ENCODE measurements at places on chromosomes 2 and 18.

DNA sequence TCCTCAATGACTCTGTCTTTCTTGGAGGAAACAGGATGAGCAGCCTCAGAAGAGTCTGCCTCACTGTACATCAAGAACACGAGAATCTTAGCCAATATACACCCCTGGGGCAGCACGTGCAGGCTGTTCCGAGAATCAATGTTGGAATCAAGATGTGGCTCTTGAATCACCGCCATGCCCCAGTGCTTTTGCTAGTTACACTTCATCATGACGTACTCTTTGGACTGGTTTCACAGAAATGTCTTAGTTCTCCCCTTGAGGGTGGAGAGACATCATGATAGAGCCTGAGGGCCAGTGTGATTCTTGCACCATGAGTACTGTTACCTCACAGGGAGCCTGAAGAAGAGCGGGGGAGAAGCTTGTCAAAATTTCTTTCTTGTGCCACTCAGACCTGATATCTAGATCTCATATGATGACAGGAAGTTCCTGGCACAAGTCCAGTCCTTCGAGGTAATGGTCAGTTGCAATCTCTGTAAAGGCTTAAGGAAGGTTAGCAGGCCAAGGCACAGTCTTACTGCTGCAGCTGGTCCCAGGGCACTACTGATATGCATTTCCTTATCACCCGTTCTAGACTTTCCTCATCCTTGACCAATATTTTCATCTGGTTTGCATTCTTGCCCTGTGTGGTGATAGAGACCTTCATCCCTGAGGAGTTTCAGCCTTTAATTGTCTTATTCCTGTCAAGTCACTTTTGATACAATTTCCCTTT, 28.2 kb upstream of the STAT4 start:
- peak; percentile 84 for DNase-seq

DNA sequence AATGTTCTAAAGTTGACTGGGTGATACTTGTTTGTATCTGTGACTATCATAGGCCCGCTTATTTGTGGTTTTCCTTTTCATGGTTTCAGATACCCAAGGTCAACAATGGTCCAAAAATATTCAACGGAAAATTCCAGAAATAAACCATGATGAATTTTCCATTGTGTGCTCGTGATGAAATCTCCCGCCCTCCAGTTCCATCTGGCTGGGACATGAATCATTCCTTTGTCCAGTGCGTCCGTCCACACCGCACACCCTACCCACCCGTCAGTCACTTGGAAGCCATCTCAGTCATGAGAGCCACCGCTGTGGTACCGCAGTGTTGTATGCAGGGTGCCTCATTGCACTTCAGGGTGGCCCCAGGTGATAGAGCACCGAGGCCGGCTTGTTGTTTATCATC, 268.2 kb upstream of the PXDN start:
- DNase-seq, result no peak

GRCh38 chr18:71352618-71353017, 1063.8 kb downstream of the SOCS6 start:
- no peak for DNase-seq

DNA sequence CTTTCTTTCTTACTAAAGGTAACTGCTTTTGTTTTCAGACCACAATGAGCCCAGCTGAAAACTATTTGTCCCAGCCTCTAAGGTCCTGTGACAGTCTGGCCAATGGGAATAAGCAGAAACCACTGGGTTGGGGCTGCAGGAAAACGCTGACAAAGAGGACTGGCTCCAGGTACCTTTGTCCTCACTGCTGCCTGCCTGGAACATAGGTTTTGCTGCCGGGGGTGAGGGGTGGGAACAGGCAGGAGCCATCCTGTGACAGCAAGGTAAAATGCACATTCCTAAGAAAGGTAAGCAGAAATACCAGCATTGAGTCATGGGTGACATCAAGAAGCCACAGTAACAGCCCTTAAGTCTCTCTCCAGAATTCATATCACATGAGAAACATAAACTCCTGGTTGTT, 21.6 kb downstream of the PTPN2 start:
- DNase-seq, result no peak

- DNase-seq, result peak; percentile 50
Measured at GRCh38 chr2:120346667-120347358, 877 bp downstream of the INHBB start.

- DNase-seq, result no peak
Measured at GRCh38 chr2:71581026-71581425, 127.7 kb downstream of the DYSF start.

GRCh38 chr2:160499865-160500264, 6.3 kb upstream of the RBMS1 start:
- DNase-seq, result no peak

GRCh38 chr2:159230145-159230877, 56.2 kb downstream of the WDSUB1 start:
- no peak for DNase-seq

DNA sequence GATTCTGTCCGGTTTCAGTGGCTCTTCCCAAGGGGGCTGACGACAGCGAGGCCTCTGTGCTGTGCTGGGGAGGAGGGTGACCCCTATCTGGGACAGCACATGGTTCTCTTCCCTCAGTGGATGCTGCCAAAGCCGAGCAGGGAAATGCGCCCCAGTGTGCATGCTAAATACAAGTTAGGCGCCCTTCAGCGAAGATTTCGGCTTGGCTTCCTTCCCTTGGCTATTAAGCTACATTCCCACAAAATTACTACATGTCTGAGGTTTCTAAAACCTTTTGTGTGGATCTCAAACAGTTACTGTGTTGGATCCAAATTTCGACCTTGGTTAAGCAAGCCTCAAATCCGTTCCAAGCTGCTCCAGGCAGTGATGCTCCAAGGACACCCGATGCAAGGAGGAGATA, 440.3 kb downstream of the NRXN1 start:
- DNase-seq, result no peak

- no peak for DNase-seq
Measured at GRCh38 chr2:185202381-185202780, 536.2 kb upstream of the FSIP2 start.

DNA sequence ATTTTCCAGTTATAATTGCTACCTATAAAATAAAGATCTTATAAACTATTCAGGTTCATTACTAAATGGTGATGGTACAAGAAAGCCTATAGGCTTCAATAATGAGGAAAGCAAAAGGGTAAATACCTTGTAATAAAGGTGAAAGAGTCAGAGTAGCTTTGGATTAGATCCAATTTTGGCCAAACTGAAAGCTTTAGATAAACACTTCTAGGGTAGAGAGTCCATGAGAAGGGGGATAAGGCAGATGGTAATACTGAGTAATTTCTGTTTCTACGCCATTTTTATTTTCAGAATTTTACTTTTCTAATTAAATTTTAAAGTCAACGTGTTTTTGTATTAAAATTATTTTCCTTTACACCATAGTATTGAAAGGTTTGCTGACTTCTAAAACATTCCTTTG, 9.4 kb downstream of the CASP8 start:
- DNase-seq, result no peak

DNA sequence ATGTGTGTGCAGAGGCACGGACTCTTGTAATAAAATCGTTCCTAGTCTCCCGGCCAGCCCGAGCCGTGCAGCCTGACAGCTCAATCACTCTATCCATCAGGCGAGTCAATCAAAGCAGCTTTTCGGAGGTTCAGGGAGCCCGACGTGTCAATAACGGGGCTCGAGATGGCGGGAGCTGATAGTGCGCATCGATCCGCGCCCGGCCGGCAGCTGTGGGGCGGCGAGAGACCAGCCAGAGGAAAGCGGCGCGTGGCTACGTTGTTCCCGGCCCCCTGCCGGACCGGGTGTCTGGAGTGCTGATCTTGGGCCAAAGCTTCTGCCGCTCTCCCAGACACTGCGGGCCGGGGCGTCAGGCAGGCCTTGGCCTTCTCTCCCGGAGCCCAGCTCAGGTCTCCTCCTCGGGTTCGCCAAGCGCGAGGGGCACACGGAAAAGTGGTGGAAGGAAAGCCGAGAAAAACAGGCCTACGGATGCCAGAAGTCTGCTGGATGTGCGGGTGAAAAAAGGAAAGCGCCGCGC, 2.4 kb downstream of the EN1 start:
- no peak for DNase-seq

DNA sequence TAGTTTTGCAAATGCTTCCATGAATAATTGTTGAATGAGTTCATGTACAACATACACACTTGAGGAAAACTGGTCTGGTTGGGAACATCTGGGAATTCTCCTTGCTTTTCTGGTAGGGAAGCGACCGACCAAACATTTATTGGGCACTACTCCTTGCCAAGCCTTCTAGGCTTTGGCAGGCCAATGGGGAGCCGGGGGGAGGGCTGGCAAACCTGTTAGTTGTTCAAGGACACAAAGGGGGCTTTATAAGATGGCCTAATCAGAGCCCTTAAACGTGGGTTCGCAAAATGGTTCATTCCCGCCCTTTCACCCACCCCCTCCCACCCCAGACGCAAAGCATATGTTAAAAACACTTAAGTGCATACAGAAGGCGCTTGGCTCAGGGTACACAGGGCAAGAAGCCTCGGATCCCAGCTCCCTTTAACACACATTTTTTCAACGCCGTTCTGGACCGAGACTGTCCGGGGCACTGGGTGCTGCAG, 844 bp upstream of the VSNL1 start:
- DNase-seq, result peak; percentile 23

DNA sequence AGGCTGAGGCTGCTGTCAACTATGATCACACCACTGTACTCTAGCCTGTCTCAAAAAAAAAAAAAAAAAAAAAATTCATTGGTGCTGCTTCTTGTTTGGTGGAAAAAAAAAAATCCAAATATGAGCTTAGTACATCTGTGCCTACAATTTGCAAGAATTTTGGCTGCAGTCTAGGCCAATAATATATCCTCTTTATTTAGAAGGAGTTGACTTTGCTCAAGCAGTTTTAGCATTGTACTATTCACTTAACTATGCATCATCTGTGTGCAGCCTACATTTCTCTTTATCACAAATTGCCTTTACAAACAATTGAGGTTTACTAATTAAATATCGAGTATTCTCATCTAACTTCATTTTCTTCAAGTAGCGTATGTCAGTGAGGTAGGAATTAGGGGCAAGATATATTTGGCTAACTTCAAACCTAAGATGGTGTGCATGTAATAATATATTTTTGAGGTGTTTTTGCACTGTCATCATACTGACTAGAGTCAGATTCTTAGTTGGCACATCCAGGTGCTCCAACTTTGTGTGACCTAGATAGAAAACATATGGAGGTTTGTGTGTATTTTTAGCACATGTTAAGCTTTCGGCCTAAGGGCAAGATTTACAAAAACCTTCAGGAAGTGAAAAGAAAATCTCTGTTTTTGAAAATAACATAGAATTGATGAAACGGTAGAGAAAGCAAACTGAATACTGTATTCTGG, 51.8 kb downstream of the PMS1 start:
- no peak for DNase-seq

GRCh38 chr2:10568736-10569432, 120.8 kb upstream of the ODC1 start:
- no peak for DNase-seq

DNA sequence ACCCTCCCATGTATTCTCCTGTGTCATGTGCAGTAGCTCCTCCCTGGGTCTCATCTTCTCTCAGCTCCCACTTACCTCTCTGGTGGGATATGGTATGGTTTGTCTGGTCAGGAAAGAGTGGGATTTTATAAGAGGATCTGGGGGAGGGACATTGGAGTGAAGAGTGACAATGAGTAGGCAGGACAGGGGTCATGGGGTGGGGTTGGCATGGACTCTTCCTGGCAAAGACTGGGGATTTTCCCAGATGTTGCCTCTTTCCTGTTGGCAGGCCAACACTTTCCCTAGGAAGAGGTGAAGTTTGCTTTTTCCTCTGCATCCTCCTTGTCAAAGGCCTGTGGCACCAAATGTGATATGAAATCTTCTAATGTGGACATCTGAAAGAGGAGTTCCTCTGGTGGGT, at the start of gene REG3A:
TSS of gene REG3A (minus strand) at position 101 of the 400 bp plus-strand sequence. CDS start 348 bp downstream, outside the sequence.
- DNase-seq, result no peak

- DNase-seq, result no peak
Measured at GRCh38 chr2:236892721-236893120, 193.0 kb upstream of the COPS8 start.

- DNase-seq, result no peak
Measured at GRCh38 chr2:215082446-215082845, 56.0 kb downstream of the ABCA12 start.

DNA sequence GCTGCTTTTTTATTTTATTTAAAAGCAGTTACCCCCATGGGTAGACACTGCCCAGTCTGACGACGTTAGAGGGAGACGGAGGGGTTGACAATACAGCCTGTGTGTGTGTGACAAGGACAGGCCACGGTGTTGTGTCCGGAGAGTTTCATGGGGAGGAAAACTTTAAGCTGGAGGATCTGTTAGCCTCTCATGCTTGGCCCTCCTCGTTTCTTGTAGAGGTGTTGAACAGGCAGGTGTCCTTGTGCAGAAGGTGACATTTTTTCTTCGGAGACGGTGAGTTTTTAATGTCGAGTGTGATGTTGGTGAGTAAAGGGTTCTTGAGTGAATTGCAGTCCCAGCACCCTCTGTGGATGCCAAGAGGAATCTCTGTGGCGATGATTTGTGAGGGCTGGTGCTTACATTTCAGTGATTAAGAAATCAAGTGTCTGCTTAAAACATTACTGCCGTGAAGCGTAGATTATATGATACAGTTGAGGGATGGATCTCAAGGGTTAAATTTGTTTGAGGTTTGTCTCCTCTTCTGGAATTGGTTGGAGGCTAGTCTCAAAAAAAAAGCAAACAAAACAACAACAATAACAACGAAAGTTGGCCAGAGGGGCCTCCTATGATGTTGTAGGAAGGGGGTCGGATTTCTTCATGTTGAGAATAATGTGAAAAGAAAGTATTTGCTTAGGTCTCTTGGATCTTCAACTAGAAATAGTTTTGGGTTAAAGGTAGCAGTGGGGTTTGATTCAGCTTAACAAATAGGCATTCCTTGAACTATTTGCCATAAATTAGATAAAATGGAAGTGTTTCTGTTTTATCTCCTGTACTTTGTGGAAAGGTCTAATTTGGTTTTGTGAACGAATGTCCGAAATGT, 1.6 kb downstream of the NCOA1 start:
- DNase-seq, result no peak

DNA sequence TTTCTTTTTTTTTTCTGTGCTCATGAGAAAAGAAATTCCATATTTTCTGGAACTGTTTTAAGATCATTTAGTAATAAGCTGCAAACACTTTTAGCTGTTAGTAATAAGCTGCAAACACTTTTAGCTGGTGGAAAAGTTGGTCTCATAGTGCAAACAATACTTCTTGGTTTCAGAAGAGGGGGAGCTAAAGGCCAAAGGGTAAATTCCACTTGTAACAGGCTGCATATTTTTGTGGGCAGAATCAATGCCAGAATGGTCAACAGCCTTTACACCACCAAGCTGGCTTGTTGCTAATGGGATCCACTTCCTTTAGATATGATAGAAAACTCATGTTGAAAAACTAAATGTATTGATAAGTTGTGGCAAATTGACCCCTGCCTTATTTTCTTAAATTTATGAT, 356.8 kb downstream of the NR4A2 start:
- DNase-seq, result no peak

- DNase-seq, result no peak
Measured at GRCh38 chr2:189569295-189569910, 11.2 kb downstream of the SLC40A1 start.

DNA sequence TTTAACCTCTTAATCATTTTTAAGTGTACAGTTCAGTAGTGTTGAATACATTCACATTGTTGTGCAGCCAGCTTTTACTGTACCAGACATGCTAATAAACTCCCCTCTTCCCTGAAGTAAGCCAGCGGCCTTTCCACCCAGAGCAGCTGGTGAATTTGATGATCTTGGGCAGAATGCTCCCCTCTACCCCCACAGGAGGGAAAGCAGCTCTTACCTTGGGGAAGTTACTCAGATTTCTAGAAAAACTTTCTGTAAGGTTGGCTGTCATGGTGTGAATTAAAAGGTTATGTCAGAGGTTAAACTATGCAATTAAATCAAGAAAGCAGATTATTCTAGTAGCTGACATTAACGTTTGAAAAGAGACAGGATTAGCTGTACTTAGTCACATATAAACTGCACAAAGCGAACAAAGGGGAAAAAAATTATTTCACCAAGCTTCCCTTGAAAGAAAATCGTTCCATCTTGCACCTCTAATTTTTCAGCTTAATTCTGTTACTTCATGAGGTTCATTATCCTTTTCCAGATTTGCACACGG, 398.5 kb upstream of the NRP2 start:
- DNase-seq, result no peak
